Stimulated activated CD4-positive, alpha-beta T cell treated with anti-CD3 and anti-CD28 coated beads, Interleukin-1b, Interleukin-23, amount 100 ng/mL, for 24 hours (primary cell): ENCODE measurements at places on chromosomes 11 and 22.

DNA sequence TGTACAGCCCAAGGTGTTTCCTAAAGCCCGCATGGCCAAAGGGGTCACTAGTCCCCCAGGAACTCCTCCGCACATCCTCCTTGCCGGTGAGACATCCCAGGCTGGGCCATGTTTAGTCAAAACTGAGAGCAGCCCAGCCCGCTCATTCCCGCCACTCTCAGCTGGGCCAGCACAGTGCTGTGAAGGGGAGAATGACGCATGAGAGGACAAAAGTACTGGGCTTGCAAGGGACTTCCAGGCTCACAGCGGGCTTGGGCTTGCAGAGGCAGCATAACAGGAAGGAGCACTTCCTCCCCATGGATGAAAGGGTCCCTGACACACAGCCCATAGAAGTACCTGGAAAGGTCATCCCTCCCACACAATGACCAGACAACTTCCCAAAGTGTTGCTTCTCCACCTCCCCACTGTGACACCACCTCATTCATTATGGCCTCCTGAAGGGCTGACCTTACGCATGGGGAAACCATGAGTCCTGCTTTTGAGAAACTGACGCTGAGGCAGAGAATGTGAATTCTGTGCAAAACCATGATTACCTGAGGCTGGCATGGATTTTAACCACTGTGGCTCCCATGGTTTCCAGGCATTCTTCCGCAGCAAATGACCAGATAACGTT is 19.1 kb downstream of the ETS1 start:
- no peak for DNase-seq

DNA sequence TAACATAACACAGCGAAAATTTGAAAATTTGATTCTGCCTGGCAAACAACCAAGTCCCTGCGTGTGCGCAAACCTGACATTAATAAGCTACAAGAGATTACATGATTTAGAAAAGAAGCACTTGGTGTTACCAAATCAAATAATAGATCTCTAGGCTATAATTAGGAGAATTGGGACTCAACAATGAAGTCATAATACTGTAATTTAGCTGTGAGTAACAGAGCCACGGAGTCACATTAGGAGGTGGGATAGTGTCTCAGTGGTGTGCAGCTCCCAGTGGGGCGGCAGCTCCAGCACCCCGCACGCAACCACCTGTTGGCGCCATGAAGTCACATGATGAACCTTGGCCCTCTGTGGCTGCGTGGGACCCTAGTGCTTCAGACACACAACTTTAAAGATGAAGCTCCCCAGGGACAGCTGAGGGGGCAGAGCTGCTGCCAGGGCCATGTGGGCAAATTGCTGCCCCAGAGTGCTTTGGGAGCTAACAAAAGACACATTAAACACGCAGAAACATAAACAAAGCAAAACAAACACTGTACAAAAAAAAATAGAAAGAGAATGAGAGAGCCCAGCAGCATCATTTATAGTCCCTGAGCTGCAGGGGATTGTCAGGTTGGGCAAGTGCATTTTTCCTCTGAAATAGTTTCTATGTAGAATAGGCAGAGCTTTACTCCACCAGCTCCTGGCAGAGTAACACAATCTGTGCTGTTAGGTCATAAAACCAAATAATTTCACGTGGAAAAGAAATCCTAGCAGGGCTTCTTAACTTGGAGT is 605.6 kb downstream of the SOX6 start:
- DNase-seq = no peak

GRCh38 chr11:80365076-80365725 is 924.4 kb upstream of the TENM4 start:
- no peak for DNase-seq

DNA sequence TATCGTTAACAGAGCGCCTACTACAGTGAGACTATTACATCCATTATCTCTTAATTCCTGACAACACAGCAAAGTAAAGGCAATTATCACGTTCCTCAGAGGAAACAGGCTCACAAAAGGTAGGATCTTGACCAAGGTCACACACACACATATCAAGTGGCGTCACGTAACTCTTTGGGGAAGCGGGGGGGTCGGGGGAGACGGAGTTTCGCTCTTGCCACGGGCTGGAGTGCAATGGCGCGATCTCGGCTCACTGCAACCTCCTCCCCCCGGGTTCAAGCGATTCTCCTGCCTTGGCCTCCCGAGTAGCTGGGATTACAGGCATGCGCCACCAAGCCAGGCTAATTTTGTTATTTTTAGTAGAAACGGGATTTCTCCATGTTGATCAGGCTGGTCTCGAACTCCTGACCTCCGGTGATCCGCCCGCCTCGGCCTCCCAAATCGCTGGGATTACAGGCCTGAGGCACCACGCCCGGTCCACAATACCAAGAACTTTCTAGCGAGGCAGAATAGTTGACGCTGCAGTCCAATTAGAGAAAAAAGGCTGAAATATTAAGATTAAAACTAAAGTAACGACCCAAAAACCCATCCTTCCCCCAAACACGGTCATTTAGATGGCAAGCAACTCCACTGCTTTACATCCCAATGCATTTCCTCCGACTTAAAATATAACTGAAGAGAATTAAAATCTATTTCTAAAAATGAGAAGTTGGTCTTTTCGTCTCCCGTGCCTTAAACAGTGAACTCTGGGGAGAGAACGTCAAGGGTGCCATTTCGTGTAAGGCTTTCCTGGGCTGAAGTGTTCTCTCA is 1.2 kb downstream of the DDX17 start:
- peak; percentile 29 for DNase-seq

- DNase-seq = no peak
Measured at GRCh38 chr11:131168839-131169713, 201.3 kb upstream of the NTM start.

DNA sequence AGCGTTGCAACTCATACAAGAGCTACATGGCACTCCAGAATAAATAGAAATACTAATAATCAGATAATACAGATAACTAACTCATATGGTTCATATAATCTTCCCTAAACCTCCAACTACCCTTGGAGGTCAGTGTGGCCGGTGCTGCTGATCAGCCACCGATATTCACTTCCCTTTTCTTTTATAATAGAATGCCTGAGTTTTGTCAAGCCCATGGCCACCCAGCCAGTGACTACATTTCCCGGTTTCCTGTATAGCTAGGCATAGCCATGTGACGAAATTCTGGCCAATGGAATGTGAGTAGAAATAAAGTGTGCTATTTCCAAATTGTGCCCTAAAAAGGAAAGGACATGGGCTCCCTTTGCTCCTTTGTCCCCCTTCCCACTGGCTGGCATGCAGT is 5.9 kb upstream of the CAT start:
- no peak for DNase-seq
